ENCODE measurements at places on chromosomes 7 and 10. TPM values are rescaled to one million over a fixed set of nuclear protein-coding genes. Genes with fewer than 3 reads are reported as not detected.
A peak's percentile ranks its signal among the peaks of the same experiment; 100 is the strongest.

- no peak for DNase-seq
Measured at GRCh38 chr7:140404565-140405065, 757 bp downstream of the RAB19 start.

DNA sequence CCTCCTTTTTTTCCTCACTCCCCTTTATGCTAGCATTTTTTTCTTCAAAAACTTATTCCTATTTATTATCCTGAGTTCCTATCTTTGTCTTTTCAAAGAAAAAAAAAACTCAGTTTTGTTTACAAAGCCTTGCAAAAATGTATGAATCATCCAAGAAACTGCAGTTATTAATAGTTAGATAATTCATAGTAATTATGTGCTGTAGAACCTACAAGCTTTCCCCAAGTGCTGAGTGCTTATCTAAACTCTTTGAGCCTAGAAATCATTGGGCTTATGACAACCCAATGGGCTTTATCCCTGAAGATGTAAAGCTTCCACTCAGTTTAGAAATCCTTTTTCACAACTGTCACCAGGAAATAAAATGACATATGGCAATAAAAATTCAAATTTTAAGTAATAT lies 145.9 kb upstream of the WNT16 start:
- DNase-seq, result no peak

- peak; percentile 67 for DNase-seq
Measured at GRCh38 chr10:92760609-92761008, 70.9 kb downstream of the HHEX start.

DNA sequence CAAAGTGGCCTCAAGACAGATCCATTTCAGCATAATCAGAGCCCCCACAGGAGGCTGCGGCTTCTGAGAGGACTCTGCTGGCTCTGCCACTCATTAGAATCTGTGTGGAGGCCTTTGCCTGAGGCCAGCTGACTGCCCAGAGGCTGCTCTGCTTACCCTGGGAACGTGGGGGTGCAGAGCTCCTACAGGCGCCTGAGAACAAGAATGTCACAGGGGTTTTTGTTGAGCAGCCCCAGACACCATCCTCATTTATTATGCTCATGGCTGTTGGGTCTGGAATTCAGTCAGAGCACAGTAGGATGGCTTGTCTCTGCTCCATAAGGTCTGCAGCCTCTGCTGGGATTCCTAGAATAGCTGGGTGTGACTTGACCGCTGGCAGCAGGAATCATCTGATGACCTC lies 101.8 kb upstream of the GDF10 start:
- no peak for DNase-seq

Gene MAP3K8
- total RNA-seq, result 22.9 TPM

Gene SPDYE11
- 0.08 TPM for total RNA-seq

DNA sequence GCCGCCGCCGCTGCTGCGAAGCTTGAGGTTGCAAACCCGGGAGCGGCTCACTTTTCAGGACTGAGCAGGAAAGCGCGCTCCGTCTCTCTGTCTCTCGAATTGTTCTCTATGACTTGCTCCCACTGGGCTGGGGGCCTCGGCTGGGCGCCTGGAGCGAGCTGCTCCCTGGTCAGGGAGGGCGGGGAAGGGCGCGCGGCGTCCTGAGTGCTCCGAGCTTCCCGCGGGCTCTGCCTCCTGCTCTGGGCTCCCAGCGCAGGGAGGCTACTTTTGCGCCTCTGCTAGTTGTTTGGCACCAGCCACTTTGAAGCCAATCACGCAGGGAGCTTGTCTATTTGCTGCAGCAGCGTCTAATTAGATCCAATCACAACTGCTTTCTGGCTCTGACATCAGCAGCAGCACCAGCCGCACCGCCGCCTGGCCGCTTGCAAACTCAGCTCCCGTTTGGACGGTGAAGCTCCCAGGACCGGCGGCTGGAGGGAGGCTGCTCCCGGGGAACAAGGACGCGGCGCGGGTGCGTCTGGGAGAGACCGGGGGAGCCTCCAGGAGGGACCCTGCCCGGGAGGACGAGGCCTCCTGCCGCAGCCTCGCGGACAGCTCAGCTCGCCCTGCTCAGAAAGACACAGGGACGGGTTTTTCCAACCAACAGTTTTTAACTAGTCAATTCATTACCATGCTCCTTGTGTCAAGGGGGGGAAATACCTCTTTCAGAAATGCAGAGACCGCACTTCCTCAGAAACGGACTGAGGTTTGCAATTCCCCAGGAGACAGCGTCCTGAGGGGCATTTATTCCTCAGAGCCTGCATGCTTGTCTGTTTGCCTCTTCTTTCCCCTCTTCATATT lies at the start of gene ADARB2:
ADARB2 (minus strand) TSS at position 304 of the 840 bp plus-strand sequence.
- no peak for DNase-seq

DNA sequence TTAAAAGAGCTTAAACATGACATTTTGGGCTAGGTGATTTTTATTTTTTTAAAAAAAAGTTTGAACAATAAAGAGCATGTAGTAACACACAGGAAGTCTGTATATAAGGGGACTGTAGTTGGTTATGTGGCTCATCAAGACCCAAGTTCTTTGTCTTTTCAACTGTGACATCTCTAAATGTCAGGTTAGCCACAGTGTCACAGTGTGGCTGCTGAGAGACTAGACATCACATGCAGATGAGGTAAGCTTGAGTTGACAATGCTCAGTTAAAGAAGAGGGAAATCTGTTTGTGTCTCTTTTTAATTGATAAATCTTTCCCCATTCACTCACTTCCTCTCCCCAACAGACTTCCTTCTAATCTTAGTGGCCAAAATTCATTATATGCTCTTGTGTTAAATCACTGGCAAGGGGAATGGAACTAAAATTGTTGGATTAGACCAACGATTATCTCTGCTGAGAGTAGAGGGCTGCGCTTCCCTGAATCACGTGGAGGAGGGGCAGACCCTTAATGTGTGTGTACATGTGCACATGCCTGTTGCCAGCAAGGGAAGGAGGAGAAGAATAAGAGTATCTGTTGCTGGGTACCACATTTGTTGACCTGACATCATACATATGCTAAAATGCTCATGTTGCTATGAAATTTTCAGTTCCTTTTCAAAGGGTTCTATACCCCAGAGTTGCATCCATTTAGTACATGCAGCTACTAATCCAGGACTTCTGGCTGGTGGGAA lies 78.3 kb downstream of the MMRN2 start:
- no peak for DNase-seq

- no peak for DNase-seq
Measured at GRCh38 chr7:130923930-130924329, 189.9 kb upstream of the KLF14 start.

GRCh38 chr10:62958980-62959379 lies 142.8 kb upstream of the EGR2 start:
- DNase-seq, result no peak

Gene PILRA
- 0.27 TPM for total RNA-seq

DNA sequence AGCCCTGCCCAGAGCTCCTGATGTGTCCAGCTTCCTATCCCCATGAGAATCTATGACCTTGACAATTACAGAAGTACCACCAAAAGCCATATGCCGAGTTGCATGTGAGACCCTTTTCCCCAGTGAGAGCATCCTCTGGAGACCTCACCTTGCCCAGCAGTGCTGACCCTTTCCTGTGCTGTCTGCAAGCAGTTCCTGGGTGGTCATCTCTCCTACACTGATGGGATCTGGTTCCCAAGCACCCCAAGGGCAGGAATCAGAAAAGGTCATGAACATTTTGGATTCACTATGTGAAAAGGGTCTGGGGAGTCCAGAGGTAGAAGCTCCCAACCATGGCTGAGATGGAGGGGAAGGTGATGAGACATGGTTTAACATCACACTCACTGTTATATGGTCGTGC lies 18.2 kb downstream of the SFTPD start:
- no peak for DNase-seq

DNA sequence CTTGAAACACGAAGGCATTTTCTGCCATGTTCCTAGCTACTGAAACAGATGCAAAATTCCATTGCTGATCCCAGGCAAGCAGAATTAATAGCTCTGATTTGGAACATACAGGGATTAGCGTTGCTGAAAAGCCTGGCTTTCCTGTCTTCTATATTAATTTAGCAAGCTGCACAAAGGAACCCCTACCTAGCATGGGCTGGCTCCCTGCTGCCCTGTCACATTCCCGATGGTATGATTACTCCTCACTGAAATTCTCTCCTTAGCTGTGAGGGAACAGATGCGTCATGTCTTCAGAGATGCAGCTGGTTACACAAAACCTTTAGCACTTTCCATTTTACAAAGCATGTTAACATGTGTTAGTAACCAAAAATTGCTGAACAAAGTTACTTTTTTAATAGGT lies 878.9 kb downstream of the TYW1 start:
- no peak for DNase-seq

DNA sequence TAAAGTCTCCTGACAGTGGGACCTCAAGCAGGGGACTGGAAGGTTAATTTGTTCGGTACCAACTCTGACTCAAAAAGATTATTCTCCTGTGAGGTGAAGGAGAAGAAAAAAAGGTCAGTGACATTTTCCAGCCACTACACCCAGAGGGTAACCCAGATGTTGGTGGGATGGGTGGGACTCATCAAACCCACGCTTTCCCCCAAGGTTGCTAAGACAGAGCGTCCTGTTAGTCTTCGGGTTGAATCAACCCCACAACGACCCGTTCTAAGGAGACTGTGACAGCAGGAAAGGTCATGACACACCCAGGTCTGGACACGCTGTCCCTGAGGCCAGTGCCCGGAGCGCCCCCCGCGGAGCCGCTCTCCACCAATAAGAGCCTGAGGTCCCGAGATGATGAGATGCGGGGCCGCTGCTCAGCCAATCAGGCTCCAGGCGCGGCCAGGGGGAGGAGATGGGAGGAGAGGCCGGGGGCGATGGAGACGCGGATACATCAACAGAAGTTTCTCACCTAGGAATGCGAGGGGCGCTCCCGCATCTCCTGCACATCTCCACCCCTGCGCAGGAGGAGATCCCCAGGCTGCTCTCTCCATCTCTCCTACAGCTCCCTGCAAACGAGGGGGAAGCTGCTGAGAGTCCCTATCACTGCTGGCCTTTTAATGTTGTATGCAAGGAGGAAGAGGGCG lies at the start of gene WNT16:
WNT16 (plus strand) TSS at position 493 of the 683 bp plus-strand sequence. CDS start 293 bp downstream, outside the sequence.
- no peak for DNase-seq

DNA sequence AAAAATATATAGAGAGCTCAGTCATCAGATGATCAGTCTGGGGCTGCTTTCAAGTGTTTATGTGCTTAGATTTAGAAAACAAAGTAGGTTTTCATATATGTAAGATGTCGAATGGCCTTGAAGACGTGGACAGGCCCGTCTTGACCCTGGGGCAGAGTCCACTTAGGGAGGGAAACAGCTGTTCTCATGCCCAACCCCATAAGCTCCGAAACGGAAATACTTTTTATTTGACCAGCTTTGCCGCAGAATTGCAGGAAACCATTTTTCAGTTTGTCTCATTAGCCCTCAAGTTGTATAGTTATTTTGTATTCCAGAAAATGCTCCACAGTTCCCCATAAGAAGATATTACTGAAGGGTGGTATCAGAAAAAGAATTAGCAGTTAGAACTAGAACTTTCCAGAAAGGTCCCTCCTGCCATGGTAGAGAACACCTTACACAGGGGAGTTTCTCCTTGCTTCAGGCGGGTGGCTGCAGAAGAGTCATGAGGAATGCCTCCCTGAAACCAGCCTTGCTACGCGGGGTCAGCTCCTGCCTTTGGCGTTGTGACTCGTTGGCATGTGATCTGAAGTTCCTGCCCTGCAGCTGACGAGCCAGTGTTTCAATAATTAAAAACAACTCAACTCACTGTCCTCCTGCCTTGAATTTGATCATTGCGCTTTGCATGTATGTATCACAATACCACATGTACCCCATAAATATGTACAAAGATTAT lies 192.7 kb downstream of the CELF2 start:
- DNase-seq, result no peak

DNA sequence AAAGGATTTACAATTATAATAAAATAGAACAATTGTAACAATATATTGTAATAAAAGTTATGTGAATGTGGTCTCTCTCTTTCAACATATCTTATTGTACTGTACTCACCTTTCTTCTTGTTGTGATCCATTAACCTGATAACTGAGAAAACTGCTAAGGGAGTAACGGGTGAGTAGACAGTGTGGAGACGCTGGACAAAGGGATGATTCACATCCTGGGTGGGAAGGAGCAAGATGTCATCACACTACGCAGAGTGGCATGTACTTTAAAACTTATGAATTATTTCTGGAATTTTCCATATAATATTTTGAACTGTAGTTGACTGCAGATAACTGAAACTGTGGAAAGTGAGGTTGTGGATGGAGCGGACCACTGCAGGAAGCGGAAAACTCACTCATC lies 91.2 kb upstream of the PLPP4 start:
- DNase-seq, result peak; percentile 6

Gene MBL2
- total RNA-seq, result not detected

- no peak for DNase-seq
Measured at GRCh38 chr10:72685264-72685921, 6.5 kb upstream of the MCU start.

- no peak for DNase-seq
Measured at GRCh38 chr7:106022193-106022821, 59.2 kb downstream of the CDHR3 start.

GRCh38 chr10:133307776-133308420 lies 774 bp downstream of the TUBGCP2 start:
- DNase-seq, result peak; percentile 52
